ENCODE measurements at places on chromosomes 3 and 15.

GRCh38 chr3:82618594-82618993 is 857.1 kb upstream of the GBE1 start:
- DNase-seq, result no peak

DNA sequence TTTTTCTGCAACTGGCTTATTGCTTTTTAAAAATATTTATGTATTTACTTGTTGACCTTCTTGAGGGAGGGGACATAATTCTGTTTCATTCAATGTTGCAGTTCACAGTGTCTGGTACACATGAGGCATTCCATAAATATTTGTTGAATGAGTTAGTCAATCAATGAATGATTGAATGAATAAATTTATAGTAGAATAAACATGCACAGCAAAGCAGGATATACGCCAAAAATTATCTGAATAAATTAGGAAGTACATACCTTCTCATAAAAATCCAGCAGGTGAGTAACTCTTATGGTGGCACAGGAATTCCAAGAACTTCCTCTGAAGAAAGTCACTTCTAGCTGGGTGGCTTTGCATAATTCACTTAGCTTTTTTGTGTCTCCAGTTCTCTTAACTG is 469.4 kb upstream of the ATP11B start:
- no peak for DNase-seq

DNA sequence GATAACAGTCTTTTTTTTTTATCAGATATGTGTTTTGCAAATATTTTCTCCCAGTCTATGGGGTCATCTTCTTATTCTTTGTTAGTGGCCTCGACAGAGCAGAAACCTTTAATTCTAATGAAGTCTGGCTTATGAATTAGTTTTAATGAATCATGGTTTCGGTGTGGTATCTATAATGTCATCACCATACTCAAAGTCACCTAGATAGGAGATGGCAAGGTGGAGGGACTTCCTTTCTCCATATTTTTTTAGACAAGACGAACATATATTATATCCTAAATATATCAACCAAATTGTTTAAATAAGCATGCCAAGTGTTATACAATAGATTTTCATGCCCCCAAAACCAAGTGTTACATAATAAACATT is 60.4 kb downstream of the CD200 start:
- DNase-seq, result no peak

DNA sequence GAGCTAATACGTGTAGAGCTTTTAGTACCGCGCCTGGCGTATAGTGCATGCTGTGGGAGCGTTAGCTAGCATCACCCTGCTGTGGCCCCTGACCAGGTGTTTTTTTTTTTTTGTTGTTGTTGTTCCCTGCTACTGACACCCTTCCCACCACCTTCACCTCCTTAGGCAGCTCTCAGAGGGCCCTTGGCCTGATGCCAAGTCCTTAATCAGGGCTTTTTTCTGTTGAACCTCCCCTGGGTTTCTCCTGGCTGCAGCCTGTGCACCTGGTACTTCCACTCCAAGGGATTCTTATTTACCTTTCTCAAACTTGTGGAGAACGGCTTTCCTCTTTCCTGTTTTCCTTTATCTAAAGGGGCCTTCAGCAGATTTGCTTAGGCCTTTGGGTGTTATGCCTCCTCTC is 53.3 kb downstream of the SLC7A14 start:
- peak; percentile 11 for DNase-seq

DNA sequence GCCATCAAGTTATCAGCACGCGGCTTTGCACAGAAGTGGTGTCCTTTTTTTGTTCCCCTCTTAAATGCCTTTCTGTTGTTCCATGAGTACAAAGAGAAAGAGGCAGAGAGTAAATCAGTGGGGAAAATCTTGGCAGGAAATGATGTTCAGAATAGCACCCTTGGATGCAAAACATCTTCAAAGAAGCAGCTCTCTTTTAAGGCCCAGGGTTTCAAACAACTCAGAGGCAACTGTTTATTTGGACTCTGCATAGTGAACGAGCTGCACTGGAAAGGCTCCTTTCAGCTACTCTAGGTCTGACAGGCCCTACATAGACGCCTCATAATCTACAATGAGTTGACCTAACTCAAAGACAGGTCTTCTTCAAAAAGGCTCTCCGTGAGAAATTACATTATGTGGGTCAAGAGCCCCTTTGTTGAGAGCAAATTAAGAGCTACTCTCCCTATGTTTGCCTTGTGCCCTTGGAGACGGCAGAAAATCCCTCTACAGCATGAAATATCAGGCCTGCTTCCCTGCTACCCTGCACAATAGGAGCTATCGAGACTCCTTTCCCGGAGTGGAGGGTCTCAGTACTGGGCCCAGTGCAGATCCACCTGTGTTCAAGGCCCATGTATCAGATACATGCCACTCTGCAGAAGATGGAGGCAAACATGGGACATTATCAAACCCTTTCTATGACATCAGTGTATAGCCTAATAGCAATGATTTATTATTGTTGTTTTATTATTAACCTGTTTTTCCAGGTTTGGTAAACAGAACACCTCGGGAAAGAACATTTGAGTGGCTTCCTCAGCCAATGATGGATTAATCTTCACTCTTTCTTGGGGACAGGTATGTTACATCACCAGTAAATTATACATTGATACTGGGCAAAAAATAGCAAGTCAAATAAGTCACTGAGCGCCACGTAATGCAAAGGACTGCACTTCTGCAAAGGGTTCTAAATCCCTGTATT is 53.1 kb downstream of the HEG1 start:
- DNase-seq, result no peak

DNA sequence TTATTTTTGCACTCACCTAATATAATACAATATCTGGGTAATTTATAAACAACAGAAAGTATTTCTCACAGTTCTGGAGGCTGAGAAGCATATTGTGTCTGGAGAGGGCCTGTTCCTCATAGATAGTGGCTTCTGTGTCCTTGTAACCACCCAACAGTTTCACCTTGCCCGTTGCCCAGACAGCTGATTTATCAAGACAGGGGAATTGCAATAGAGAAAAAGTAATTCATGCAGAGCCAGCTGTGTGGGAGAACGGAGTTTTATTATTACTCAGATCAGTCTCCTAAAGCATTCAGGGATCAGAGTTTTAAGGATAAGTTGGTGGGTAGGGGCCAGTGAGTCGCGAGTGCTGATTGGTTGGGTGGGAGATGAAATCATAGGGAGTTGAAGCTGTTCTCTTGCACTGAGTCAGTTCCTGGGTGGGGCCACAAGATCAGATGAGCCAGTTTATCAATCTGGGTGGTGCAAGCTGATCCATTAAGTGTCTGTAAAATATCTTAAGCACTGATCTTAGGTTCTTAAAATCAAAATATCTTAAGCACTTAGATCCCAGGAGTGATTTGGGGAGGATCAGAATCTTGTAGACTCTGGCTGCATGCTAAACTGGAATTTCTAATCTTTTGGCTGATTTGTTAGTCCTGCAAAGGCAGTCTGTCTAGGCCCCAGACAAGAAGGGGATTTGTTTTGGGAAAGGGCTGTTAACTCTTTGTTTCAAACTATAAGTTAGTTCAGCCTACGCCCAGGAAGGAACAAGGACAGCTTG is 33.9 kb upstream of the C15orf39 start:
- DNase-seq, result no peak
